ENCODE measurements at places on chromosomes 3 and 15. TPM values are rescaled to one million over a fixed set of nuclear protein-coding genes. Genes with fewer than 3 reads are reported as not detected.

Gene SELENOK
- total RNA-seq, result 21.4 TPM

Gene PROS1
- total RNA-seq, result 4.1 TPM

Gene P2RY1
- total RNA-seq, result 59.8 TPM

Gene CD200
- 51.9 TPM for total RNA-seq

GRCh38 chr3:171954690-171955383 lies 84.5 kb upstream of the FNDC3B start:
- no peaks in the 10 kb centered on the region for H3K36me3 ChIP-seq
- peaks cover 28% of the 10 kb centered on the region for H3K4me1 ChIP-seq
